ENCODE measurements at places on chromosomes 1 and 21. TPM values are rescaled to one million over a fixed set of nuclear protein-coding genes. Genes with fewer than 3 reads are reported as not detected.

DNA sequence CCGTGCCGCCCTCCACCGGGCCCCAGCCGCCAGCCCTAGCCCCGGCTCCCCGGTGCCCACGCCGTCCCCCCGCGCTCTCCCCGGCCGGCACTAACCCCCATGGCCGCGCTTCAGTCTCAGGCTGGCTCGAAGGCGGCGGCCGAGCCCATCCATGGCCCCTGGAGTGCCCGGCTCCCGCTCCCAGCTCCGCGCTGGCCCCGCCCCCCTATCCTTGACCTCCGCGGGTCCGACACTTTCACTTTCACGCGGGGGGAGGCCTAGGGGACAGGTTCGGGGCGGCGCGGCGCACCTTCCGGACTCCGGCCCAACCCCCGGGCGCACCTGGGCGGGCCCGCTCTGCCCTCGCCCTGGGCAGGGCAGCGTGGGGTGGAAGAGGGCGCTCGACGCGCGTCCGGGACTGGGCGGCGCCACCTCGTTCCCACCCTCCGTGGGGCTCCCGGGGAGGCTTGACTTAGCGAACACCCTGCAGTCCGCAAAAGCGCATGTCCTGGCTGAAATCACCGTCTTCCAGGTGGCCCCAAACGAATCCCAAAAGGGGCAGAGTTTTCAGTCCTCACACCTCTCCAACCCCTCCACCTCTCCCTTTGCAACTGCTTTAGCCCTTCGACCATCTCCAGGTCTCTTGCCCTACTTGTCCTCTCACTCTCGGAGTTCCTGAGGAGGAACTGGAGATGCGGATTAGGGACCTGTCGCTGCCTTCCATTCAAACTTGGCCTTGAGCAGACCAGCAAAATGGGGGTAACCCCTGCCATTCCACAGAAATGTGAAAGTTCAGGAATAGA, 3.9 kb upstream of the DENND2D start:
- no peak for DNase-seq
- no peak overlapping the region for H3K27ac ChIP-seq
- no peaks in the 10 kb centered on the region for H3K36me3 ChIP-seq

DNA sequence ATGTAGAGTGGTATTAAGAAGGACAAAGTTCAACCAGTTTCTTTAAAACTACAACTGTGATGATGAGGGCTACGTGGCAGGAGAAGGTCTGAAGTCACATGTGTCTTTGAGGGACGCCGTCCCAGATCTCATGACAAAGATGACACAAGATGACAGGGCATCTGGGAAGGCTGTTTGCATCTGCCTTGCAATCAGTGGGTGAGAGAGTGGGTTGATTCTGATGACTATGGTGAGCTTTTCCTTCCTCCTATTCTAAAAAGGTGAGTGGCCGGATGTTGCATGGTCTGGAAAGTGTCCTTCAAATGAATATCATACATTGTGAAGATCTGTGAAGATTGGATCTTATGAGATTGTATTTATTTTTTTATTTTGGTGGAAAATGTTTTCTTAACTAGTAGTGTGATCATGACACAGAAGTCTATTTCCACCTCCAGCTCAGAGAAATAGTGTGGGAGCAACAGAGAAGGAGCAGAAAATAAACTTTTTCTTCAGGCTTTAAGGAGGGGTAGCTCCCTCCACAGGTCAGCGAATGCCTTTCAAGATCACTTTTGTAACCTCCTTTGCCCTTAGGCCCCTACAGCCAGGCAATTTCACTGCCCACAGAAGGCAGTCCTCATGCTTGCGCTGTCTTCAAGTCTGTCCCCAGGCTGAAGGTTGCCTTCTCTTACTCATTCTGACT, 76.0 kb upstream of the ATF3 start:
- peaks cover 14% of the 10 kb centered on the region for H3K4me1 ChIP-seq
- H3K27me3 ChIP-seq: peaks cover 23% of the 10 kb centered on the region
- DNase-seq: no peak
- no peak overlapping the region for H3K4me3 ChIP-seq
- peak overlapping the region; percentile 19 for H3K27ac ChIP-seq

GRCh38 chr1:106178791-106179190, 877.7 kb upstream of the PRMT6 start:
- no peaks in the 10 kb centered on the region for H3K4me1 ChIP-seq
- no peaks in the 10 kb centered on the region for H3K36me3 ChIP-seq
- H3K4me3 ChIP-seq: no peak overlapping the region
- no peaks in the 10 kb centered on the region for H3K27me3 ChIP-seq
- no peak for DNase-seq

GRCh38 chr1:152003846-152004442, 10.3 kb upstream of the S100A10 start:
- H3K27ac ChIP-seq: no peak overlapping the region
- H3K4me1 ChIP-seq: peaks cover 6% of the 10 kb centered on the region
- no peak for DNase-seq
- no peaks in the 10 kb centered on the region for H3K36me3 ChIP-seq
- peaks cover 12% of the 10 kb centered on the region for H3K27me3 ChIP-seq

- DNase-seq: no peak
- no peaks in the 10 kb centered on the region for H3K27me3 ChIP-seq
Observed at GRCh38 chr1:64474665-64475439, 4.9 kb downstream of the CACHD1 start.

- peaks cover 41% of the 10 kb centered on the region for H3K27me3 ChIP-seq
- no peak overlapping the region for H3K27ac ChIP-seq
- no peaks in the 10 kb centered on the region for H3K36me3 ChIP-seq
- H3K4me3 ChIP-seq: no peak overlapping the region
- H3K4me1 ChIP-seq: no peaks in the 10 kb centered on the region
Observed at GRCh38 chr1:38789498-38790169, 69.9 kb downstream of the RRAGC start.

DNA sequence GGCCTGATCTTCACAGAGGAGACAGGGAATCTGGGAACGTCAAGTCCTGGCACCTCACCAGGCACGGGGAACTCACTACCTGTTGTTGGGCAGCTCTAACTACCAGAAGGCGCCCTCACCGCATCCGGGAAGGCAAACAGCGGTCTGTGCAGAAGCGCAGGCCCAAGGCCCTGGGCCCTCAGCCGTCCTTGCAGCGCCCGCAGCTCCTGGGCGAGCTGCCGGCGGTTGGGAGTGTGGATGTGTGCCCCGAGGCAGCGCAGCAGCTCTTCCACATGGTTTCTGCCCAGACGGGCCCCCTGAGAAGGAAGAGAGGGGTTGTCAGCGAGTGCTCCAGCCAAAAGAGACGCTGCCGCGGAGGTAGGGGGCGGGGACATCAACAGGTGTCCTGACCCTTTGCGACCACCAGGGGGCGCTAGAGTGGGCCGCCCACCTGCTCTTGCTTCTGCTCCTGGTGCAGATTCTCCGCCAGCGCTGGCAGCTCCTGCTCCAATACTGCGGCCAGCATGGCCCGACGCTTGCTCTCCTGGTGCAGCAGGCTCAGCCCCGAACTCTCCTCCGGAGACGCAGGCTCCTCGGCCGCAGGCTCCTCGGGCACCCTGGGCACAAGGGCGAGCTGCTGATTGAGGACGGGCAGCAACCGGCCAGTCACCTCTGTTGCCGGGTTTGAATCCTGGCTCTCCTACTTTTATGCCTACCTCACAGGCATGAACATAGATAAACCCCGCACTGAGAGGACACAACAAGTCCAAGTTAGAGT, 9.3 kb downstream of the MAP3K6 start:
- no peaks in the 10 kb centered on the region for H3K36me3 ChIP-seq
- no peak overlapping the region for H3K27ac ChIP-seq
- peaks cover 56% of the 10 kb centered on the region for H3K27me3 ChIP-seq
- DNase-seq: peak; percentile 65
- no peak overlapping the region for H3K4me3 ChIP-seq

GRCh38 chr21:18155508-18156193, 89.0 kb upstream of the CHODL start:
- no peak overlapping the region for H3K4me3 ChIP-seq
- DNase-seq: no peak
- H3K4me1 ChIP-seq: no peaks in the 10 kb centered on the region

GRCh38 chr1:170204121-170204520, 58.4 kb downstream of the NTMT2 start:
- DNase-seq: no peak
- no peaks in the 10 kb centered on the region for H3K36me3 ChIP-seq
- H3K4me3 ChIP-seq: no peak overlapping the region
- H3K4me1 ChIP-seq: peaks cover 3% of the 10 kb centered on the region

The PPIAL4G gene
- total RNA-seq: 0.14 TPM

Data from progenitor cell of endocrine pancreas (in vitro differentiated cells).